Breast epithelium (tissue), 4 donors: ENCODE measurements at places on chromosomes 7 and 10.

DNA sequence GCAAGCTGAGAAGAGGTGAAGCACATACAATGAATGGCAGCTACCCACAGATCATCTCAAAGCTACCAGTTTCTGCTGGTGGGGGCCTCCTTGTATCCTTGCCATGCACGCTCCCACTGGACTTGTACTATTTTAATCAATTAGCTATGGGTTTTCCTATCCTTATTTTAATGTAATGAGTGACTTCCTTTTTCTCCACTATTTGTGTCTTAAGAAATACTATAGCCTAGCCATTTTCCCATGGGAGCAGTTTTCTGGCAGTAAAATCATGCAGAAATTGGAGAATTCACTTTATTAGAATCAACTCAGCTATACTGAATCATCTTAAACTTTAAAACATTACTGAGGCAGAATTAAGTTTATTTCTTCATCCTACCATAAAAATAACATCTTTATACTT is 73.5 kb downstream of the CTNNA3 start:
- DNase-seq = no peak

DNA sequence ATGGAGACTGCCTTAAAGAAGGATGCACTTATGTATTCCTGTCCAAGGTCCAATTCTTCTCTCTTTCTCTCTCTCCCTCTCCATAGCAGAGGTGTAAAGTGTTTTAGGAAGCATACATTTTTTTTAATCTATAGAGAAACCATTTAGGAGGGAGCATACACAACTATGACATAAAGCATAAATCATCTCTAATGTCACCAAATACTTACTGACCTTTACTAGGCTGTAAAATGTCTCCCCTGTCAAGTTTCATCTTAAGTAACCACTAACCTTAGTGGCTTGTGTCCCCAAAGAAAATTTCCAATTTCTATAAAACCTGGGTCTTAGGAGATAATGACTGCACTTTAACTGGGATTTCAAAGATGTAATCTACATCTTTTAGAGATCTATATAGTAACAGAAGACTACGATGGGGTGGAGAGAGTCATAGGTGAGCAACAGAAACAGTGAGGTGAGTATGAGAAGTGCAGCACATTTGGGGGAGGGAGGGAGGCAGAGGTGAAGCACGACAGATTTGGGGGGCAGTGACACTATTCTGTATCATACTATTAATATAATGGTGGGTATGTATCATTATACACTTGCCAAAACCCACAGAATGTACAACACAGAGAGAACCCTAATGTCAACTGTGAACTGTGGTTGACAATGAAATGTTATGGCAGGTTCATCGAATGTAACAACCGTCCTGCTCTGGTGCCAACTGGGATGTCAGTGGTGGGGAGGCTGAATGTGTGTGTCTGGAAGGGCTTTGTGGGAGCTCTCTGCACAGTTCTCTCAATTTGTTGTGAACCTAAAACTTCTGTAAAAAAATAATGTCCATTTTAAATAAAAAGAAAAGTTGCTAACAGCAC is 79.5 kb downstream of the PIP4K2A start:
- no peak for DNase-seq

GRCh38 chr7:1298051-1298930 is 65.6 kb downstream of the UNCX start:
- no peak for DNase-seq

GRCh38 chr7:94174956-94175355 is 170.8 kb upstream of the BET1 start:
- DNase-seq = no peak

DNA sequence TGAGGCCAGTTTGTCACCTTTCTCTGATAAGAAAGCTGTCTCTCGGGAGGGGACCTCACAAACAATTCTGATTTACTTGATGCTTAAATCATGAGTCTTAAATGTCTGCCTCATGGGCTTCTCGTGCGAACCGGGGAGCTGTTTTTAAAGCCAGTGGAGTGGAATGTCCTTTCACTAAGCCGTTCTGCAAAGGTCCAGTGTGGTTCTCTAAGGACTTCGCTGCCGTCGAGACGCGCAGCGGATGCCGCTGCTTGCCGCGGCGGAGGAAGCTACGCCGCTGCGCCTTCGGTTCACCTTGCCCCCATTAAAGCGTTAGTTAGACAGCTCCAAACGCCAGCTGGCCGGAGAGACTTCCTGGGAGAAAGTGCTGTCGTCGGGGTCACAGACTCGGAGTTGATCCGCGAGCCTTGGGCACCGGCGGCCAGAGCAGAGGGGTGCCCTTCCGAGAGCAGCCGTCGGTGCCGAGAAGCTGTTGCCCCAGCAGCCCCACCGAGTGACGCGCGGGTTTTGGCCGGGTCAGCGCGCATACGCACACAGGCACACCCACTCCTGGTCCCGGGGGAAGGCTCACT is 1.3 kb upstream of the HMX3 start:
- DNase-seq = no peak

- DNase-seq = no peak
Observed at GRCh38 chr10:74058071-74058470, 60.2 kb downstream of the VCL start.

GRCh38 chr7:42137941-42138340 is 99.1 kb downstream of the GLI3 start:
- DNase-seq = no peak

DNA sequence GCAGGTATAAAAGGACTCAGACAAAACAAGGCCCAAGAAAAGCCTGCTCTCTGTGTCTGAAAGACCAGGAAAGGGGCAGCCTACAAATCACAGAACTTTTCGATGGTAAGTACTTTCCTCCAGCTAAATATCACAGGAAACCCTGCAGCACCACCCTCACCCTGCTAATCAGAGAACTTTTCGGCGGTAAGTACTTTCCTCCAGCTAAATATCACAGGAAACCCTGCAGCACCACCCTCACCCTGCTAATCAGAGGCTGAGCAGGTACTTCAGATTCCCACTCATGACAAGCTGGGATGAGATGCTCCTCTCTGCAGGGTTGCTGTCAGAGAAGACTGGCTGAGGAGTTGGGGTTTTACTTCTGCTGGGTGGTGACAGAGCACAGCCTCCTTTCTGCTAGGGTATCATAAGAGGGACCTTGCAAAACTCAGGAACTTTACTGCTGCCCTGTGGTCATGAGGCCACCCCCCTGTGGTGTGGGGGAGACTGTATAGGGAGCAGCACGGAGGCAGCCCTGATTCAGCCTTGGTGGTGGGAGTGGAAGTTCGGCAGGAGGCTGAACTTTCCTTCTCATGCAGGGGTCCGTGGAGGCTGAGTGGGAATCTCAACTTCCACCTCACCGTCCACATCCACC is 7.2 kb downstream of the WDR37 start:
- DNase-seq = no peak

DNA sequence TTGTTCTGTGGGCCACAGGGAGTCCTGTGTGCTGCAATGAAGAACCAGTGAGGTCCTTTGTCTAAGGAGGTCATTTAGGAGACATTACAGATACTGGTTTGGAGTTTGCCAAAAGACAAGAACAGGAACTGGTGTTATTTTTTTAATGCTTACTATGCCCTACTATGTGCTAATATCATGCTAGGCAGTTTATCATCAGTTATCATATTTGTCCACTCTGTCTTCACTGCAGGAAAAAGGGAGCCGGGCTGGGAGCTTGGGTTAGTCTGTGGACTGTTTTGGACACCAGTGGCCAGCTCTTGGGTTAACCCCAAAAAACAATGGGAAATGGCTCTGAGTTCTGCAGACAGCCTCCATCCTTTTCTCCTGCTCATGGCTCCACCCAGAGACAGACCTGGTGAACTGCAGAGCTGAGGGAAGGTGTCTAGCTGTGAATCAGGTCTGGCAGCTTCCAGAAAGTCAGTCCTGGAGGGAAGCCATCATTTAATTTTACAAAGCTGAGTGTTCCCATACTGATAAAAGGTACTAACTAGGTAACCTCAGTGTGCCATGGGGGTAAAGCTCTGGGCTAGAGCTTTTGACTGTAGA is 101.2 kb upstream of the ZNF746 start:
- DNase-seq = no peak

- no peak for DNase-seq
Observed at GRCh38 chr7:145169908-145170307, 334.1 kb upstream of the TPK1 start.

DNA sequence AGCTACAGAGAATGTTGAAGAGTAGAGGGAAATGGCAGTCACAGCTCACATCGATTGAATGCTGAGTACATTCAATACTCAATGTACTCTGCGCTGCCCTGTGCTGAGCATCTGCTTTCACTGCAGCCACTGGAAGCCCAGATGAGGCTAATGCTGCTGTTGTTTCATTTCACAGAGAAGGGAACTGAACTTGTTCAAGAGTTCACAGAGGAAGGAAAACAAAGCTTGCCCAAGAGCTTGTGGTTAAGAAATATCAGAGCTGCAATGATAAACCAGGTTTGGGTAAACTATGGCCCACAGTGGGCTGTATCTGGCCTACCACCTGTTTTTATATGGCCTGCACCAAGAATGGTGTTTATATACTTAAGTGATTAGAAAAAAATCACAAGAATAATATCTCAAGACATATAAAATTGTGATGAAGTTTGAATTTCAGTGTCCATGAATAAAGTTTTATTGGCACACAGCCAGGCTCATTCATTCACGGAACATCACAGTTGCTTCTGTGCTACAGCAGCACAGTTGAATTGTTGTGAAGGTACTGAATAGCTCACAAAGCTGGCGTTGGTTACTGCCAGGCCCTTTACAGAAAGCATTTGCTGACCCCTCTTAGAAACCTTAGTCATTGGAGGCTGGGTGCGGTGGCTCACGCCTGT is 64.1 kb downstream of the CFAP58 start:
- DNase-seq = no peak

DNA sequence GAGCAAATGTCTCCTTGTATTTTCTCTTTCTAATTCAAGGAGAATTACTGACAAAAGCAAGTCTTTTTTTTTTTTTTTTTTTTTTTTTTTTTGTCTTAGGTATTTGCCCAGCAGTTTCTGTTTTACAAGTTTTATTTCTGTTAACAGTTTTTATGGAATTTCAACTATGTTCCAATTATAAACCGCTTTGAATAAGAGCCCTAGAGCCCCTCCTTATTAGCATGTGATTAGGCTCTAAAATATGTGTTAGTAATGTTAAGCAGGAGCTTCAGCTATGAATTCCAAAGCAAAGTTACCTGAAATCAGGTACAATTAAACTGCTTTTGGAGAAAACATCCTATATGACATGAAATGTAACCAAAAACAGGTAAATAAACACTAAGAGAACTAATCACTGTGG is 997.0 kb upstream of the POT1 start:
- no peak for DNase-seq

DNA sequence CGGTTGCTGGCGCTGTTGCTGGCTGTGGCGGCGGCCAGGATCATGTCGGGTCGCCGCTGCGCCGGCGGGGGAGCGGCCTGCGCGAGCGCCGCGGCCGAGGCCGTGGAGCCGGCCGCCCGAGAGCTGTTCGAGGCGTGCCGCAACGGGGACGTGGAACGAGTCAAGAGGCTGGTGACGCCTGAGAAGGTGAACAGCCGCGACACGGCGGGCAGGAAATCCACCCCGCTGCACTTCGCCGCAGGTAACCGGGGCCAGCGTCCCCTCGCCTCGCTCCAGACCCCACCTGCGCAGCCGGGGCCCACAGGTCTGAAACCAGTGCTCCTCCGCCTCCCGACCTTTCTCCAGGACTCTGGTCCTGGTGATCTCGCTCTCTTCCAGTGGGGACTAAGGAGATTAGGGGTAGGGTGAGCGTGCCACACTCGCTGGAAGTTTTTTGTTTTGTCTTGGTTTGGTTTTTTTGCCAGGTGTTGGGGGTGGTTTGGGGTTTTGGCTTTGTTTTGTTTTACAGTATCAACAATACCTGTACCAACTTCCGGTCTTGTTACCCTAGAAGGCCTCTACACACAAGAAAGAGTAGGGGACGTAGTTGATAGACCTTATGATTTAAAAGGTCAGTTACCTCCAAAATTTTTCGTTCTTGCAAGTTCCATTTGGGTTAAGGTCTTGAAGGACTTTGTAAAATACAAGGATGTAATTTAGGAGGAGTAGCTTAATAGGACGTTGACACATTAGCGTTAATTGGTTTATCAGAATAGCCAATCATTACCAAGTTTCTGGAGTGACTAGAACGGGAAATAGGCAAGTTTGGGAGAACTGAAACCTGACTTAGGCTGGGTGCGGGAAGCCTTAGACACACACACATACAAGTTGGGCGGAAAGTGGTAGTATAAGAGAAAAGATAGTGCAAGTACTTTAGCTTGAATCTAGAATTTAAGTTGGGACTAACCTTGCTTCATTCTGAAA is 704 bp downstream of the TNKS2 start:
- no peak for DNase-seq

DNA sequence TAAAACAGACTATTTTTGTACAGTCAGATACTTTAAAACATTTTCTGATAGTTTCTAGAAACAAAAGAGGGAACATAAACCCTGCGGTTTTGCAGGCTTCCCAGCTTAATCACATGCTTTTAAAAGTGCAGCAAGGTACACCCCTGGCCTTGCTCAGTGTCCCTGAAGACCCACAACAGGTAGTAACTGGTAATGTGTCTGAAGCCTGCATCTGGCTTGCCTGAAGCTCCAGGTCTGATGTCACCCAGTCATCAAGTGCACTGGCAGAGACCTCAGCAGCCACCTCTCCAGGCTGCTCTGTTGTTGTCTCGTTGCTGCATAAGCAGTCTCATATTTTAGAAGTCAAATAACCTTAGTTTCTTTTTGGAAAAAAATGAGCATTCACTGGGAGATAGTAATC is 376.1 kb upstream of the MTPN start:
- no peak for DNase-seq

GRCh38 chr7:16652888-16653287 is 6.9 kb downstream of the BZW2 start:
- DNase-seq = no peak

DNA sequence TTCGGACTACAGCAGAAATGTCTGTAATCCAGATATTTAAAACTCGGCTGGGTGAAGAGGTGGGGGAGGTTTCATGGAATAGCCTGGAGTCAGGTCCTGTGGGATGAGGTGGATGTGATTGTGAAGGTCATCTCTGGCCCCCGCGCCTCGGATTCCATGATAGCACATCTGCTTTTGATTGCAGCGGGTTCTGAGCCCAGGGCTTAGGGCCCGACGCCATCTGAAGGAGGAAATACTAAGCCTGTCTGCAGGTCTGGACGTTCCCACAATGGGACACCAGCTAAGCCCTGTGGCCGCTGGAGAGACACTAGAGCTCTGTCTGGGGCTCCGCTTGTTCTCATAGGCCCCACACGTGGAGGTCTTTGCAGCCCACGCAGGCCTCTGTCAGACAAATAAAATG is 328.7 kb downstream of the CXCL12 start:
- DNase-seq = no peak

- no peak for DNase-seq
Observed at GRCh38 chr7:148838905-148839304, 45.2 kb downstream of the EZH2 start.

- DNase-seq = no peak
Observed at GRCh38 chr7:129343099-129343700, 91.0 kb upstream of the STRIP2 start.

GRCh38 chr10:84084342-84084741 is 55.0 kb upstream of the GHITM start:
- no peak for DNase-seq

- no peak for DNase-seq
Observed at GRCh38 chr7:150751702-150752101, 14.5 kb downstream of the GIMAP5 start.

- no peak for DNase-seq
Observed at GRCh38 chr7:15306296-15306695, 255.5 kb downstream of the AGMO start.
